ENCODE measurements at places on chromosomes 12 and 14.

- no peak for DNase-seq
Observed at GRCh38 chr12:53798575-53798974, 46.8 kb upstream of the CISTR start.

DNA sequence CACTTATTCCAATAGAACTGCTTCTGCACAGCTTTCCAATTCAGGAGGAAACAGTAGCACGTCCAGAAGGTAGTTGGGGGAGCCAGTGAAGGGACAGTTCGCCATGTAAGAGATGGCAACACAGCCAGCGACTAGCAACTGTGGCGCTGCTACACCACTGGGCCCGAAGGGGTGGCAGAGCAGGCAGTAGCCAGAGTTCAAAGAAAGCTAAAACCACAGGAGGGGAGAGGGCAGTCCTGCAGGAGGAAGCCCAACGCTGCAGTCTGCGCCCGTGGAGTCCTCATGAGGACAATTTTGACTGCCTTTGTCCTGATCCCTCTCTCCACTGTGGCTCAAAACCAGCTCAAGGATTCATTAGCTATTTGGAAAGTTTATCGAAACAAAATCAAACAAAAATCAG lies 591.2 kb downstream of the VRK1 start:
- DNase-seq = no peak

DNA sequence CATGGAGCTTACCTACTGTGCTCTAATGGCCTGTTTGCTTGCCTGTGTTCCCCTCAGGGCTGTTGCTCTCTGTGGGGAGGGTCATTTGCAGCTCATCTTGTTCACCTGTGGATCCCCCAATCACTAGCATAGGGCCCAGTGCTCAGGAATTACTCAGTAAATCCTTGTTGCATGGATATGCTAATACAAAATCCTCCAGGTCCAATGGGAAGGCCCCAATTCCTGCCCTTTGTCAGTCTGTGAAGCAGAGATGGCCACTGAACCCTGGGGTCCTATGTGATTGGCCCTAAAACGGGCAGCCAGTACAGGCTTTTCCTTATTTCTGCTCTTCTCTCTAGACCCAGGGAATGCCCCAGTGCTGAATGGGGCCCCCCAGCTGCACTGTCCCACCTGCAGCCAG lies 44.1 kb downstream of the FOS start:
- no peak for DNase-seq

DNA sequence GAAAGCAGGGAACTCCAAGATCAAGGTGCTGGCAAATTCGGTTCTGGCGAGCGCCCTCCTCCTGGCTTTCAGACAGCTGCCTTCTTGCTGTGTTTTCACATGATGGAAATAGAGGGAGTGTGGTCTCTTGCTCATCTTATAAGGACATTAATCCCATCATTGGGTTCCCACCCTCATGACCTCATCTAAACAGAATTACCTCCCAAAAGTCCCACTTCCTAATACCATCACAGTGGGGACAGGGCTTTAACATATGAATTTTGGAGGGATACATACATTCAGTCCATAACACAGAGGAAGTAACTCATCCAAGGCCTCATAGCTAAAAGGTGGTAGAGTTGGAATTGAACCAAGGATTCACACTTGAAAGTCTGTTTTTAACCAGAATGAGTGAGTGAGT lies 28.6 kb downstream of the DYRK2 start:
- DNase-seq = no peak
